ENCODE measurements at places on chromosomes 7 and 10.

DNA sequence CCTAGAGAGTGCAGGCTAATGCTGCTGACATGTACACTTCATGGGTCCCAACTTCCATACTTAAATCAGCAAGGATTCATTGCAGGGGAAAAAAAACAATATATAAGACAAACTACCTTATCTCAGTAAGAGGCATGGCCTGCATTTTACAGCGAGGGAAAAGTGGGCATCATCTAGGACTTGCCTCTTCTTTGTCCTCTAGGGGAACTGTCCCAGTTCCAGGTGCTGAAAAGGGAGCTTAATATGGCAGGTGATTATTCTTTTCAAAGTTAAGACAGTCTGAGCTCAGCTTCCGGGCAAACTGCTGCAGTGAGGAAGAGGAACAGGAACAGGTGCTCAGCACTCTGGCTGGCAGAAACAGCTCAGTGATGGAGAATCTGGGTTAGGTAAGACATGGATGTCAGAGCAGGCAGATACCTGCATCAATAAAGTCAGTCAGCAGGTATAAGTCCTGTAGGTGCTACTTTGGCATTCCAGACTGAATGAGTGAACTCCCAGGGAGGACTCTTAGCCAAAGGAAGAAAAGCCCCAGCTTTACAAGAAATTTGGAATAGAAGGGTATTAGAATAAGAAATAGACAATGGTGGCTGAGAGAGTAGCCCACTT lies 147.2 kb downstream of the TMEM178B start:
- no peak for DNase-seq

GRCh38 chr10:132648072-132648850 lies 110.7 kb downstream of the INPP5A start:
- DNase-seq, result no peak

DNA sequence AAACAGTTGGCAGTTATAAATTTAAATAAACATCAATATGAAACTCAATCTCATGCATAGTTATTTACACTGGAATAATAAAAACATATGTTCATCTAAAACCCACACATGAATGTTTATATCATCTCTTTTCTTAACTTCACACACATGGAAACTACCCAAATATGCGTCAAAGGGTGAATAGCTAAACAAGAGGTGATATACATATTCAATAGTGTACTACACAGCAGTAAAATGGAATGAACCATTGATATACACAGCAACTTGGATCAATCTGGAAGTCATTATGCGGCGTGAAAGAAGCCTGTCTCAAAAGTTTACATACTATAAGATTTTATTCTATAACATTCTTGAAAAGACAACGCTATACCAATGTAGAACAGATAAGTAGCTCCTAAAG lies 282.5 kb upstream of the POM121L12 start:
- DNase-seq, result no peak

- peak; percentile 87 for DNase-seq
Observed at GRCh38 chr10:5944389-5945189, 32.8 kb downstream of the IL15RA start.

DNA sequence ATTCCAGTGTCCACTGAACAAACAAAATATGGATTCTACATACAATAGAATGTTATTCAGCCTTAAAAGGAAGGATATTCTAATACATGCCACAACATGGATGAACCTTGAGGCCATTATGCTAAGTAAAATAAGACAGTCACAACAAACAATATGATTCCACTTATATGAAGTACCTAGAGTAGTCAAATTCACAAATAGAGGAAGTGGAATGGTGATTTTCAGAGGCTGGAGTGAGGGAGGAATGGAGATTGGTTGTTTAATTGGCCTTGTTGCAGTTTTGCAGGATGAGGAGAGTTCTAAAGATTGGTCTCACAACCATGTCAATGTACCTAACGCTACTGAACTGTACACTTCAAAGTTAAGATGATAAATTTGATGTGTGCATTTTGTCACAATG lies 119.6 kb downstream of the CHN2 start:
- DNase-seq, result no peak

DNA sequence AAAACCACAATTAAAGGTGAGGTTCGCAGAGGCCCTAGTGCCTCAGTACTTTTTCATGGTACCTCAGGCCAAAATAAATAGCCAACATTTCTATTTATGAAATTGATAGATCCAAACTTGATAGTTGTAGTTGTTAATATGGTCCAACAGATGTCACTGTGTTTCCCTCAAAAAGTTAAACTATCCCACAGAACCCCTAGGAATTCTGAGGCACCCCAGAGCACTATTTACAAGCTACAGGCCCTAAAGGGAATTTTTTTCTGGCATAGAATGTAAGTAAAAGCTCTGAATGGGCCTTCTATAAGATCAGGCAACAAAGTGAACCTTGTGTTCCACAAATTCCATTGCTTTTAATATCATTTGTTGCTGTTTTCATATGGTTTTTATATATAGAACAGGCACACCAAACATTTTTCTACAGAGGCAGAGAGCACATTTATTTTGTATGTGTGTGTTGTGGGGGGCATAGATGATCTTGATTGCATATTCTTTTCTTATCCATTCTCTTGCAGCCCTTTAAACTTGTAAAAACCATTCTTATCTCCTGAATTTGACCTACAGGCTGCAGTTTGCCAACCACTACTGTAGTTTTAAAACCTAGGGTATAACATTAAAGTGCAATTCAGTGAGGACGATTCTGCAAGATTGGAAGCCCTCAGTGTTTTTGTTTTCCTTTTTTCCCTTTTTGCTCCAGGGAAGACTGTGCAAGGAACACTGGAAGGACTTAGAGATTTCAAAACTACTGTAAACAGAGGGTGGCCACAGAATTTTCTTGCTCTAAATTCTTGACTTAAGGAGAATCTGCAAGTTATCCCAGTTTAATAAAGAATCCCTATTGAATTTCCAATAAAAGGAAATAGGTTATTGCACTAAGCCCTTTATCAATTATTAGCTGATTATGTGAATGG lies 3.5 kb upstream of the ARL4A start:
- no peak for DNase-seq

DNA sequence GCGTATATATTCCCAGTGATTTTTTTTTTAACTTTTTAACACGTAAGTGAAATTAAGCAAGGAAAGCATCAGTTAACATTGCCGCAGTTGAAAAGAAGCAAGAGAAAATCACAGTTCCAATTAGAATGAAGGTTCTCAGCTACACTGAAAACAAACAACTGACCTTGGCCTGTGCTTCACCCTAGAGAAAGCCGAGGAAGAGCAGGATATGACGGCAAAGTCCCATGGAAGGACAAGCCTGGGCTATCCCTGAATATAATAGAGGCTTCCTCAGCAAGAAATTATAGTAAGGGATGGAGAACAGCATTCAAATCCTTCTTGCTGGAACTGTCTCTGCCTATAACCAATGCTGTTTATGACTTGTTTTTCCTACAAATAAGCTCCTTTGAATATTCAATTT lies 83.0 kb upstream of the INHBA start:
- DNase-seq, result no peak

DNA sequence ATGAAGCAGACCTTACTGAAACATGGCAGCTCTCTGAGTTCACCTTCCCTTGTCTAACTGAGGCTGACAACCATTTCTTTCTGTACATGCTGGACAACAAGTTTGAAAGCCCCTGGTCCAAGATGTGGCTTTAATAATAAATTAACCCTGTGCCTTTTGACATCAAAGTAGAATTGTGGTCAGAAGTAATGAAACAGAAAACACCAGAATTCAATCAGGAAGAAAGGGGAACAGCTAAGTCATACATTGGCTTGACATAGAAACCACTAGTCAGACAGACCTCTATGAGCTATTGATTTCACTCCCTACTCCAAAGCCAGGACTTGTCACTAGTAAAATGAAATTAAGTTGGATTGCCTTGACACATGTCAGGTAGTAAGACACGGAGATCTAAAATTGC lies 175.2 kb upstream of the ASAH2 start:
- no peak for DNase-seq

DNA sequence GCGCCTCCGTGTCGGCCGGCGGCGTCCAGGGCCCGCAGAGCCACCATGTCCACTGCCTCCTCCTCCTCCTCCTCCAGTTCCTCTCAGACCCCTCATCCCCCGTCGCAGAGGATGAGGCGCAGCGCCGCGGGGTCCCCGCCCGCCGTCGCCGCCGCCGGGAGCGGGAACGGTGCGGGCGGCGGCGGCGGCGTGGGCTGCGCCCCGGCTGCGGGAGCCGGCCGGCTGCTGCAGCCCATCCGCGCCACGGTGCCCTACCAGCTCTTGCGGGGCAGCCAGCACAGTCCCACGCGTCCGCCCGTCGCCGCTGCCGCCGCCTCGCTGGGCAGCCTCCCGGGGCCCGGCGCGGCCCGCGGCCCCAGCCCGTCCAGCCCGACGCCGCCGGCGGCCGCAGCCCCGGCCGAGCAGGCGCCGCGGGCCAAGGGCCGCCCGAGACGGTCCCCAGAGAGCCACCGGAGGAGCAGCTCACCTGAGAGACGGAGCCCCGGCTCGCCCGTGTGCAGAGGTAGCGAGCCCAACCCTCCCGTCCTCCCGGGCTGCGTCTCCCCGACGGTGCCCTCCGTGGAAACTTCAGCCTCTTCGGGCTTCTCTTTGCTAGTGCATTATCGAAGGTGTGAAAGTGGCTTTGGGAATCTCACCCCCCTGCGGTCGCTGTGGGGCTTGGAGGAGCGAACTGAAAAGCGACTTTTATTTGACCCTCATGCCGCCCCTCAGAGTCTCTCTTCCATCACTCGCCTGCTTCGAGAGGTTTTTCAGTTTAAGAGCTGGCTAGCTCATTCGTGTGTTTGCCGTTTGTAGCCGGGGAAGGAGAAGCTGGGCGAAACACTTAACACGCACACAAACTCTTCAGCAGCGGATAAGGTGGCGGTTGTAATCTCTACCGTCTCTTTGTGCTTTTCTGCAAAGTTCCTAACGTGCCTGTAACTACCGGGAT lies 975 bp downstream of the GLCCI1 start:
- peak; percentile 48 for DNase-seq

DNA sequence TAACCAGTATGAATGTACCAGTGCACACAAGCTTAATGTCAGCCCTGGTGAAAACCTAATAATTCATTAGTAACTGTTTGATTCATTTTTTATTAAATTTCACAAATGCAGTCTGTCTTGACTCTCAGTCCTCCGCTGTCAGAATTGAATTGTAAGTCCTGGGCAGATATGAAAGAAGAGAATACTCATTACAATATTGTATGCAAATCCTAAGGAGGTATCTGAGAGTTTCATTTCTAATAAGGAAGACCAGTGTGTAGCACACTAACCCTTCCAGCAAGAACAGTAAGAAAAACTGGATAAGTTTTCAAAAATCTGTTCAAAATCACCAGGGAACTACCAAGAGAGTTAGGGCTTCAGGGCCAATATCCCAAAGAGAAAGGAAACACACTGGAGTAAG lies 652.1 kb downstream of the SUGCT start:
- DNase-seq, result no peak

- no peak for DNase-seq
Observed at GRCh38 chr10:15865304-15865703, 5.0 kb upstream of the MINDY3 start.

DNA sequence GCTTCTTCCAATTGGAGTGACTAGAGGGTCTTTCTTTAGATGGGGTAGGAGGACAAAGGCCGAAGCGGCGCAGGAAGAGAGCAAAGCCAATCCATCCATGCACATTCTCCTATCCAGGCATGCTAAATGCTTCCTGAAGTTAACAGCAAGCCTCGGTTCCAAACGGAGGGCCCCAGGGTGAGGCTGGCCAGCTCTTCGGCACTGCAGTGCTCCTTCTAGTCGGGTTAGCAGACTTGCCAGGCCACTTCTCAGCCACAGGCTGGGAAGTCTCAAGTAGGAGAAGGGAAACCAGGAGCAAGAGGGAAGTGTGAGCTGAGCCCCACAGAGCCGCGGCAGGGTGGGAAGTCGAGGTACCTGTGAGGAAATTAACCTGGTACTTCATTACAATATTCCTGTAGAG lies 253.8 kb upstream of the INHBA start:
- DNase-seq, result no peak

DNA sequence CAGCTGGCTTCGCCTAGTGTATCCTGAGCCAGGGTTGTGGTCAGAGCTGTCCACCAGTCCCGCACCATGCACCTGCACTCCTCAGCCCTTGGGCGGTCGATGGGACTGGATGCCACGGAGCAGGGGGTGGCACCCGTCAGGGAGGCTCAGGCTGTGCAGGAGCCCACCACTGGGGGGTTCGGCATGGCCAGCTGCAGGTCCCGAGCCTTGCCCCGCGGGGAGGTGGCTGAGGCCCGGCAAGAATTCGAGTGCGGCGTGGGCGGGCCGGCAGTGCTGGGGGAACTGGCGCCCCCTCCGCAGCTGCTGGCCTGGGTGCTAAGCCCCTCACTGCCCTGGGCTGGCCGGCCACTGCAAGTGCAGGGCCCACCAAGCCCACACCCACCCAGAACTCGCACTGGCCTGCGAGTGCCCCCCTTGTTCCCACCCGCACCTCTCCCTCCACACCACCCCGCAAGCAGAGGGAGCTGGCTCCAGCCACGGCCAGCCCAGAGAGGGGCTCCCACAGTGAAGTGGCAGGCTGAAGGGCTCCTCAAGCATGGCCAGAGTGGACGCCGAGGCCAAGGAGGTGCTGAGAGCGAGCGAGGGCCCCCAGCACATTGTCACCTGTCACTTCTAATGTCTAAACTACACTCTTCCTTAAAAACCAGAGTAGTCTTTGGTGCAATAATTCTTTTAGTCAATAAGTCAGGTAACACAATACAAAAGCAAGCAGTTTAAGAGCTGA lies 11.0 kb downstream of the FAM25A start:
- no peak for DNase-seq

All from right lung (tissue), 10 donors.